T-helper 22 cell (primary cell): ENCODE measurements at places on chromosomes 6 and 20.

- no peak for DNase-seq
Measured at GRCh38 chr6:56756219-56756789, 113.6 kb upstream of the DST start.

DNA sequence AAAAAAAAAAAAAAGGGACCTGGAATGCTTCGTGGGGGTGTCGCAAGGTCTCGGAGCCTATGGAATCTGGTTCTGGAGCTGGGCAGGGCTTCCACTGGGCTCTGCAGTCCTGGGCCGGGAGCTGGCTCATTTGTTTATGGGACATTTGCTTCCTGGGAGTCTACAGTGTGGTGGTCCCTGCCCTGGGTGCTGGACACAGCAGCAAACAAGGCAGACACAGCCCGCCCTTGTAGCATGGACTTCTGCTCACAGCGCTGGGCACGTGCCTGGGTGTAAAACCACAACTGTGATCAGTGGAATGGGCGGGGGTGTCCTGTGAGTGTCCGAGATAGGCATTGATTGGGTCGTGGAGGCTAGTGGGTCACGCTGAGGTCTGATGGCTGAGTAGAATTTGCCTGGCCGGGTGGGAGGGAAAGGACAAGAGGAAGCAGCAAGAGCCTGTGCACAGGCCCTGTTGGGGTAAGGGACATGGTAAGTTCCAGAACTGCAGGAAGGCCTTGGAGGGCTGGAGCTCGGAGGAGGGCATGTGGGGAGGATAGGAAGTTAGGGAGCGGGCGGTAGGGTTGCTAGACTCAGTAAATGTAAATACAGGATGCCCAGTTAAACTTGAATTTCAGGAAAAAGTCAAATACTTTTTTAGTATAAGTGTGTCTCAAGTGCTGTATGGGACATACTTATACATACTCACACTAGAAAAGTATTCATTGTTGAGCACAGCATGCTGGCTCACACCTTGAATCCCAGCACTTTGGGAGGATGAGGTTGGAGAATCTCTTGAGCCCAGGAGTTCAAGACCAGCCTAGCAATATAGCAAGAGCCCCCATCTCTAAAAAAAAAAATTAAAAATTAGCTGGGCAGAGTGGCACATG lies 61.3 kb upstream of the PMEPA1 start:
- no peak for DNase-seq

DNA sequence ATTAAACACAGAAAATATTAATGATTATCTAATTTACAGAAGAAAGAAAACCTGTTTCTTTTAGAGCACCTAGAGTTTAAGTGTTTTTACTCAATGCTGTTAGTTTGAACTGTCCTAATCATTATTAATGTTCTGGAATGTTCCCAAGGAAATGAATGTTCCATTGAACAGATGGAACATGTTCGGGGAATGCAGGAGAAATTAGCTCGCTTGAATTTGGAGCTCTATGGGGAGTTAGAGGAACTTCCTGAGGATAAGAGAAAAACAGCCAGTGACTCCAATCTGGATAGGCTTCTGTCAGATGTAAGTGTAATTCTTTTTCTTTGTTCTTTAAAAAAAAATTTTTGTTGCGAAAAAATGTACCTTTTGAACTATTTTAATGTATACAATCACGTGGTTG lies 10.8 kb upstream of the ECT2L start:
- DNase-seq: no peak

GRCh38 chr6:161409353-161409752 lies 135.5 kb upstream of the AGPAT4 start:
- no peak for DNase-seq

GRCh38 chr20:33732166-33732970 lies 572 bp downstream of the ZNF341 start:
- DNase-seq: peak; percentile 76

DNA sequence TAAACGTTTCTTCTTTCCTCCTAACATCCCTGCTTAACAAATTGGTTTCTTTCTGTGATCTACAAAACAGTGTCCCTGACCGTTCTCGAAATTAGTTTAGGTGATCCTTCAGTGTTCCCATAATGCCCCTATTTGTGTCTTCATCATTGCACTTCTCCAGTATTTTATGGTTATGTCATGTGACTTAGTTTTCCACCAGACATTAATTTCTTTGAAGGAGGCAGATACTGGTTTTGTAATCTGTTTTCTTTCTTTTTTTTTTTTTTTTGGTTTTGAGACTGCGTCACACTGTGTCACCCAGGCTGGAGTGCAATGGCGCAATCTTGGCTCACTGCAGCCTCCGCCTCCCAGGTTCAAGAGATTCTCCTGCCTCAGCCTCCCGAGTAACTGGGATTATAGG lies 49.2 kb downstream of the FAM217A start:
- no peak for DNase-seq

DNA sequence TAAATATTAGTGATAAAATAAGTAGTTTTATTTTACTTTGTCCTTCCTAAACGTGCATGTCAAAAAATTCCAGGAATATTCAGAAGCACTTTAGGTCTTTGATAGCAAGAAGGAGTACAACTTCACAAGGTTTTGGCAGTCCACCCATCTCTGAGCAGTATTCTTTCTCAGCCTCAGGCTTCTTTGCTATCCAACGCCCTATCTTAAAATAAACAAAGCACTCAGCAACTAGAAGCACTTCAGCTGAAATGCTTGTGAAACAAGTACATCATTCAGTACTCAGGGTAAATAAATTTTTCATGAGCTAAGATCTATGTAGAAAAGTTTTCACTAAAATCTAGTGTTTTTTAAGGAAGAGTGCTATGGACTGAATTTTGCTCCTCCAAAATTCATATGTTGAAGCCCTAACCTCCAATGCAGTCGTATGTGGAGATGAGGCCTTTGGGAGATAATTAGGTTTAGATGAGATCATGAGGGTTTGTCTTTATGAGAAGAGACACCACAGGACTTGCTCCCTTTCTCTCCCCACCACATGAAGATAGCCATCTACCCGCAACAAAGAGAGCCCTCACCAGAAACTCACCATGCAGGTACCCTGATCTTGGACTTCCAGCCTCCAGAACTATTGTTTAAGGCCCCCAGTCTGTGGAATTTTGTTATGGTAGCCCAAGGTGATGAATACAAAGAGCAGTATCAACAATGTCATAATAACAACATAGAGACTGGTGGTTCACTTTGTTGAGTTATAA lies 539.1 kb downstream of the TFAP2A start:
- DNase-seq: no peak

DNA sequence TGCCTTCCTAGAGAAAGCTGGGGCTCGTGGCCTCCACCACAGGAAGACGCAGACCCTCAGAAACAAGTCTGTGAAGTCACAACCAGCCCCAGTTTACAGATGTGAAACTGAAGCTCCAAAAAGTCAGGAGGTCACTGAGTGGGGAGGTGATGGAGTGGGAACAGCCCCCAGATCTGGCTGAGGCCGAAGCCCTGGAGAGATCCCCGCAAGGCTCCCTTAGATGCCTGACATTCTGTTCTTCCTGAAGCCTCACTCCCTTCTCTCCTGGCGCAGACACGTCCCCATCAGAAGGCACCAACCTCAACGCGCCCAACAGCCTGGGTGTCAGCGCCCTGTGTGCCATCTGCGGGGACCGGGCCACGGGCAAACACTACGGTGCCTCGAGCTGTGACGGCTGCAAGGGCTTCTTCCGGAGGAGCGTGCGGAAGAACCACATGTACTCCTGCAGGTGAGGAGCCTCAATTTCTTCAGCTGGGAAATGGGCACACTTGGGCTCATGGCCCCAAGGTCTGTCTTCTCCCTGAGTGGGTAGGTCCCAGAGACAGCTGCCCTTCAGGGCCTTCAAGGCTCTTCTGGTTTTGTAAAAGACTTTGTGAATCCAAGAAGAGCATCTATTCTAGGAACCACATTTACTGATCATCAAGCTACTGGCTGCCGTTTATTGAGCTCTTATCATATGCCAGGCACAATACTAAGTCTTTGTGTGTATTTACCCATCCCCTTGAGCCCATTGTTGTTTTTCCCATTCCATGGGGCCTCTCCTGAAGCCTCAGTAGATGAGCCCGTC lies 50.5 kb downstream of the HNF4A start:
- no peak for DNase-seq

GRCh38 chr6:22298475-22298890 lies 1.6 kb upstream of the PRL start:
- DNase-seq: no peak

GRCh38 chr6:141401168-141401567 lies 731.6 kb upstream of the GJE1 start:
- DNase-seq: no peak

GRCh38 chr6:99602520-99603420 lies 3.9 kb upstream of the PRDM13 start:
- DNase-seq: no peak

DNA sequence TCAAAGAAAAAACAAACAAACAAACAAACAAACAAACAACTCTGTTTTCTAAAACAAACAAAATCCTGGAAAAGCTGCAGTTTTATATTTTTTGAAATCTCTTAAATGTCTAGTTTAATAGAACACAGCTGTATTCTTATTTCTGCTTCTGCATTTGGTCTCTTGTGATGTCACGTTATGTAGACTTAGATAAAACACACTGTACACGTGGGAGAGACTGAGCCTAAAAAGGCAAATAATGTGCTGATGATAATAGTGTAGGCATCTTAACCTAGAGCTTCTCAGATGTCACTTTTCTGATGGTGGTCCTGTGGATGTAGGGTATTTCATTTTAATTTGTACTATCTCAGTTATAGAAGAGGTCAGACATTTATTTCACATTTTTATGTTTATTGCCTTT lies 261.7 kb downstream of the UTRN start:
- no peak for DNase-seq

DNA sequence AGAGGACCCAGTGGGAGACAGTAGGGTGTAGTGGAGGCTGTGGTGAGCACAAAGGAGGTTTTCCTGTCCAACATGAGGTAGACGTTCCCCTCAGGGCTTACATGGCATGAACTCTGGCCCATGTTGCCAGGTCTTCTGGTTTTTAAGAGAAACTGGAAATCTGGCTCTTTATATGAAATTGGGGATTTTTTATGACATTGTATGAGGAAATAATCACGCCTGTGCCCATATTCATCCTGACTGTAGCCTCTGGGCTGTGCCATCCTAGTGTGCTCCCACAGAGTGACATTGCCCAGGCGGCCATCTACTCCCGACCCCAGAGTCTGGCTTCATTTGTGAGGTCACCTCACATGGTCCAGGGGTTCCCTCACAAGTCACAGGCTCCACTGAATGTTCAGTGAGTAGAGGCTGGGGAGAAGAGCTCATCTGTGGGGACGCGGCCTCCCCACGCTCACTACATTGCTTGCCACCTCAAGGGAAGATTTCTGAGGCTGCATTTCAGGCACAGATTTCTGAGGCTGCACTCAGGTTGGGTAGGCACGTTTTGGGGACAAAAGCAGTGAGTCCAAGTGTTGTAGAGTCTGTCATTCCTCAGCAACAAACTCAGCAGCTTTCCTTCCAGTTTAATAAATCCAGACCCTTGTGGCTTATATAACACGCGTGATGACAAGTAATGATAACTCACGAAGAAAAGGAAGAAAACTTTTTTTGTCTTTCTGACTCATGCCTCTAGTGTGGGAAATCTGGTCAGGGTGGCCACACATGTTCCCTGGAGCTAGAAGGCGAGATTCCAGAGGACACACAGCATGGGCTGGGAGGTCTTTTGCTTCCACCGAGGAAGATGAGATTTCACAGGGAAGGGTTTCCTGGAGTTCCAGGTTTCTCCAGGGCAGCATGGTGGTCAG lies 41.7 kb downstream of the SLC24A3 start:
- DNase-seq: no peak

DNA sequence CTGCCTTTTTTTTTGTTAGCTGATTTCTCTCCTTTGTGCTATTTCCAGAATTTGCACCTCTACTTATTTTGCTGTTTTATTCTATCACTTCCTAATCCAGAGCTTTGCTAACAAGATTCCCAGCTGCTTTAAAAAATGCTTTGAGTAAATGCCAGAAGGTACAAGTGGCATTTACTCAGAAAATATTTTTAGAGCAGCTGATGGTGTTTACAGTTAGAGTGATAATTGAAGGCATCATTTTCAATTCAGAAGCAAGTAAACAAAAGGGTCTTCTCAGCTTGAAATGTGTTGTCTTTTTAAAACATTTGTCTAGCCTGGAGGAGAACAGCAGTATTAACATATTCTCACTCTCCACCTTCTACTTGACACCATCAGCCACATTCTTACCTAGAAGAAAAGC lies 99.9 kb downstream of the OTOR start:
- DNase-seq: no peak

DNA sequence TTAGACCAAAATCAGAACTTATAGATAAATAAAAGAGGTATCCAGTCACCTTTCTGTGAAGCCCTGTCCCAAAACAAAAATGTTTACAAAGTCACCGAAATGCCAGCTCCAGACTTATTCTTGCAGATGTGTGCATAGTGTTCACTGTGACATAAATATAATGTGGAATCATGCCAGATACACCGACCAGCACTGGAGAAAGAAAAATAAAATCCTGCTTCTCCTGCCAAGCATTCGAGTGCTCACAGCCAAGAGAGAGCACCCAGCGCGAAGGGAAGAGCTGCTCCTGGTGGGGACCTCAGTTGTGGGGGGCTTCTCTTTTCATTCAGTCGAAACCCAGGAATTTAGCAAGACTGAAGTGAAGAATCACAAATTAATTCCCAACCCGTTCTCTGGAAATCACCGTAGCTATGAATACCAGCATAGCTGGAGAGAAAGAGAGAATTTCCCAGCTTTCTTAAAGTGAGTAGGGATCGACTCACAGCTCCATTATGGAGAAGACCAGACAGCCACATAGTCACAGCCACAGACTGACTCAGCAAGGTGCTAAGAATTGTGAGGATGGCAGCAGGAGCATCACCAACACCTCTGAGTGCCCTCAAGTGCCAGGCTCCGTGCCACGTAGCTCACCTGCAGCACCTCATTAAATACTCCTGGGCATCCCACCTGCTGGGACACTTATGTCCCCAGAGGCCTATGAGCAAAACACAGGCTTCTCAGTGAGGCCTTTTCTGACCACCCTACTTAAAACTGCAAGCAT lies 33.2 kb downstream of the BFSP1 start:
- no peak for DNase-seq

DNA sequence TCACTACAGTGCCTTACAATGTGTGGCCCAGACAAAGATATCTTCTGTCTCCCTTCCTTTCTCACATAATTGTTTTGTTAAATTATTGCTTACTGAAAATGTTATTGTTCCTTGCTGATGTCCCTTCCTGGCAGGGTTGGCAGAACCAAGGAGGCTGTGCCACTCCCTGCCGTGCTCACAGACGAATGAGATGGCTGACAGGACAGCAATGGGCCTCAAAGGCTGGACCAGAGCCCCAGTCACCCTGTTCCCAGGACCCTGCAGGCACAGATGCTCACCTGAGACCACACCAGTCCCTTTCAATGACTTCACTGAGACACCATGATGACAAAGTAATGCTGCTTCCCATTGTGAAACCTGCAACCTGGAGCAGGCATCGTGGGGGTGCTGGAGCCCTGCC lies 375.1 kb downstream of the HACE1 start:
- DNase-seq: no peak

DNA sequence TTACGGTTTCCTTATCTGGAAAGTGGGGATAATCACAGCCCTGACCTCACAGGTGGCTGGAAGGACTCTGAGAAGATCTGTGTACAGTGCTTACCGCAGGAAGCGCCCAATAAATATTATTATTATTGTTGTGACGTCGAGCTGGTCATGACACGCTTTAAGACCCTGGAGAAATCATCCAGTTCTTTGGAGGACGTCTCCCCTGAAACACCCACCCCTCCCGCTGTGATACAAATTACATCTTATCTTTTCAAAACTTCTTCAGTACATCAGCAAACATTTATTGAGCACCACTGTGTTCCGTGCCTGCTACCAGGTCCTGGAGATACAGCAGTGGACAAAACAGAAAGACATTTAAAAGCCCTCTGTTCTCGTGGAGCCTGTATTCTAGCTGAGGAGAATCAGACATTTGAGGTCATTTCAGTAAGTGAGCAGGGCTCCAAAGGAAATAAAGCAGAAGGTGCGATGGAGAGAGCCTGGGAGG lies 118.7 kb downstream of the CEBPB start:
- DNase-seq: no peak

GRCh38 chr6:82227770-82228169 lies 19.8 kb downstream of the IBTK start:
- DNase-seq: no peak
